ENCODE measurements at places on chromosomes 3 and 15.

DNA sequence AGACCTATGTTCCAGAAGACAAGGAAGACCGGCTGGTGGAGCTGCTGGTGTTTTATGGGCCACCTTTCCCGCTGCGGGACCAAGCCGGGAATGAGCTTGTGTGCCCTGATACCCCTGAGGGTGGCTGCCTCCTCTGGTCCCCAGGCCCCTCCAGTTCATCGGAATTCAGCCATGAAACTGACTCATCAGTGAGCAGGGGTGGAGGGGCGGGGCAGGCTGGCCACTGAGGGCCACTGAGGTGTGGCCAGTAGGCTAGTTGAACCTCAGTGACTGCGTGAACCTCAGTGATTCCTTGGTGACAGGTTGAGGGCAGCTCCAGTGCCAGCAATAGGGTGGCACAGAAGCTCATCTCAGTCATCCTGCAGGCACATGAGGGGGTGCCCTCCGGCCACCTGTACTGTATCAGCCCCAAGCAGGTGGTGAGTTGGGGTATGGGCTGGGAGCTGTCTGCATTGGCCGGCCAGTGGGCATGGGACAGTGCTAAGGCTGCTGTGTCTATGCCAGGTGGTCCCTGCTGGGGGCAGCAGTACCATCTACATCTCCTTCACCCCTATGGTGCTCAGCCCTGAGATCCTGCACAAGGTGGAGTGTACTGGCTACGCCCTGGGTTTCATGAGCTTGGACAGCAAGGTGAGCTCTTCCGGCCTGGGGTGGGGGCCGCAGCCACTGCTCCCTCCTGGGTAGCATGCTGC is 20.3 kb downstream of the ACAA1 start:
- DNase-seq: no peak

DNA sequence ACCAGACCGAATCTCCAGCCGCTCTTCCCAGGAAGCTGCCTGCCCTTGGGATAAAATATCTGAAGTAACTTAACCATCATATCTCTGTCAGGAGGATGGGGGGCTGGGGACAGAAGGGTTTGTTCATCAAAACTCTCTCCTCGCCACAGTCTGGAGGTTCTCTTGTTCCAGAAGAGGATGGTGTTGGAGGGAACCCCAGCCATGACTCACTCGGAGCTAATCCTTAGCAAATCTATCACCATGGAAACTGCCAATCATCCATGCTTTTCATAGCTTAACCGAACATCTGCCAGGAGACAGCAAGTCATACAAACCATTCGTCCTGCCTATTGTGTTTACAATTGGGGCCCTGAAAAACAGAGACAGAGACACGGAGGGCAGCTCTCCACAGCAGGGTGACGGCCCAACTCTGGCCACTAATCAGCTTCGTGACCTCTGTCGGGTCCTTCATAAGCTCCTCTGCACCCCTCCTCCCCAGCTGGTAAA is 73.8 kb upstream of the HEG1 start:
- peak; percentile 83 for DNase-seq

GRCh38 chr15:69576948-69577351 is 124.3 kb downstream of the RPLP1 start:
- no peak for DNase-seq

- DNase-seq: no peak
Observed at GRCh38 chr3:157979022-157979421, 127.2 kb downstream of the SHOX2 start.

DNA sequence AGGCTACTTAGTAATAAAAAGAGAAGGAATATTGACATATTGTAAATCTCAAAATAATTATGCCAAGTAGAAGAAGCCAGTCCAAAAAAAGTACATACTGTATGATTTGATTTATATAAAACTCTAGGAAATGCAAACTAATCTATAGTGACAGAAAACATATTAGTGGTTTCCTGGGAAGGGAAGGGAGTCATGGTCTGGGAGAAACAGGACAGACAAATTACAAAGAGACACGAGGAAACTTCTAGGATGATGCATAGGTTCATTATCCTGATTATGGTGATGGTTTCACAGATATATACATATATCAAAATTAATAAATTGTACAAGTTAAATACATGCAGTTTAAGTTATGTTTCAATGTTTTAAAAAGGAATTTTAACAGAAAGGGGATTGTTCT is 81.0 kb upstream of the GOLGA8B start:
- DNase-seq: no peak

DNA sequence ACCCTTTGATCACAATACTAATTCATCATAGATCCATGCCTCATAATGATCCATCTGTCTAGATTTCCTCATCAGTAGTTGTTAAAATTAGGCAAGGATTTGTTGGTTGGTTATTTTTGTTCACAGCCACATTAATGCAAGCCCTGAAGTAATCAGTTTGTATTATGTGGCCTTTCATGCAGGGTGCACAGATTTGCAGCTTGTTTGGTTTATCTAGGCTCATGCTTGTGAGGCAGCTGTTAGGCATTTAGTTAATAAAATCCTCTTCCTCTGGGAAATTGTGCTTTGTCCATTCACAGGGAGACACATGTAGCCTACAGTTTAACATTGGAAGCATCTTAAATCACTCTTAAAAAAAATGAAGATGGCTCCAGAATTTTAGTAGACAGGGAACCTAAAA is 162.8 kb upstream of the ZNF385D start:
- no peak for DNase-seq

DNA sequence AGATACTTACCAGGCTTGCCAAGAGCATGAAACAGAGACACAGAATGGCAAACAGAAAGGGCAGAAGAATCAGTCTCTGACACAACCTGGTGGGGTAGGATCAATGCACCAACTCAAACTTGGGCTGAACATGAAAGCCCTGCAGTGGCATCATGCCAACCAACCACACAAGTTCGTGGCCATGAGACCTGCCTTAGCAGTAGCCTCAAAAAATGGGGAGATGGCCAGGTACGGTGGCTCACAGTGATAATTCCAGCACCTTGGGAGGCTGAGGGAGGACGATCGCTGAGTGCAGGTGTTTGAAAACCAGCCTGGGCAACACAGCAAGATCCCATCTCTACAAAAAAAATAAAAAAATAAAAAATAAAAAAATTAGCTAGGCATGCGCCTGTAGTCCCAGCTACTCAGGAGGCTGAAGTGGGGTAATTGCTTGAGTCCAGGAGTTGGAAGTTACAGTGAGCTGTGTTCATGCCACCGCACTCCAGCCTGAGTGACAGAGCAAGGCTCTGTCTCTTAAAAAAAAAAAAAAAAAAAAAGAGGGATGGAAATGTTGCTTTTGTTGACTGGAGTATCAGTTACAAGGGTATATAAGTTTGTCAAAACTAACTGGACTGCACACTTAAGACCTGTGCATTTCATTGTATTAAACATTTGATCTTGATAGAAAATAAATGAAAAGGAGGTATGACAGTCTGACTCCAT is 93.4 kb downstream of the XXYLT1 start:
- DNase-seq: no peak
